ENCODE measurements at places on chromosomes 12 and 14. TPM values are rescaled to one million over a fixed set of nuclear protein-coding genes. Genes with fewer than 3 reads are reported as not detected.
A peak's percentile ranks its signal among the peaks of the same experiment; 100 is the strongest.

DNA sequence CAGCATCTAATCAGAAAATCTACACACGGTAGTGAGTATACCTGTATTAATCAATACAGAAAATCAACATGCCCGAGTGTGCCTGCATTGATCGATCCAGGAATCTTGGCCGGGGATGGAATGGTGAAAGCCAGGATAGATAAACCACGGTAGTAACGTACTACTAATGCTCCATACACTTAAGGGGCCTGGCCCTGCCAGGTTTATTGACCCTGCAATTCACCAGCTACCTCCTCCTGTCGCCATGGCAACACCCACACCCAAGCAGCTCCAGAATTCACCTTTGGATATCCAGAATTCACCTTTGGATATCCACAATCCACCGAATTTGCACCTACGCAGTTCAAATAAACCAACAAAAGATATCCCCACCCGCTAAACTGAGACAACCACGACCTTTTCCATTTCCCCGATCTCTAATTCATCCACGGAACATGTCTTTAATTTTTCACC is 14.8 kb upstream of the CALM1 start:
- DNase-seq = no peak

CPNE8 gene
- total RNA-seq = 6.1 TPM

RTL1 gene
- total RNA-seq = not detected

DNA sequence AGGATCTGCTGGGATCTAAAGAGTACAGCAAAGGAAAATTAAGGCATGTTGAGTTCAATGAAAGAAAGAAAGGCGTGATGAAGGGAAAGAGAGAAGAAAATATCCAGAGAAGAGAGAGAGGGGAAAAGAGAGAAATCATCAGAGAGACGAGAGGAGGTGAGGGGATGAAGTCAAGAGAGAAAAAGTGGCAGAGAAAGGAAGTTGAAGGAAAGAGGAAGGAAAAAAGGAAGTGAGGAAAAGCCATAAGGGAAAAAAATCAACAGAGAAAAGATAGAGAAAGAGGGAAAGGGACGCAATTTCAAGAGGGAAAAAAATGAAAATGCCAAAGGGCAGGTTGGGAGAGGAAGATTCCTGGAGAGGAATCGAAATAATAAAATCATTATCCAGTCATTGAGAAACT is 40.4 kb downstream of the LLPH start:
- DNase-seq = no peak

DNA sequence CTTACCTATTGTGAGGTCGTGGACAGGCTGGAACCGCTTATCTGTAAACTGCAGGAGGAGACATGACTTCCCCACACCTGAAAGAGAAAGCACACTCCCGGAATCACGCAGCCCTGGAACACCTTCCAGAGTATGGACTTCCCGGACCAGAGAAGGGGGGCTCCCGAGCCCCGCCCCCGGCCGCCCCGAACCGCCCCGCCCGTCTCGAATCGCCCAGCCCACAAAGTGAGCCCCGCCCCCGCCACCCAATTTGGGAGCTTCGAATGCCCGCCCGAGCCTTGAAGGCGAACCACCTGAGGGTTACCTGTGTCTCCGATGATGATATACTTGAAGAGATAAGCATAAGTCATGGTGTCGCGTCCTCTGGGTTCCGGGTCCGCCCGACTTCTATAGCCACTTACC is 235 bp downstream of the RAB2B start:
- DNase-seq = peak; percentile 93

FAR2 gene
- 3.3 TPM for total RNA-seq

C12orf54 gene
- total RNA-seq = not detected

- DNase-seq = no peak
Measured at GRCh38 chr14:92914087-92914656, 8.8 kb upstream of the CHGA start.

ARG2 gene
- 1.6 TPM for total RNA-seq

- DNase-seq = no peak
Measured at GRCh38 chr12:94862421-94862820, 141.1 kb downstream of the NDUFA12 start.

- no peak for DNase-seq
Measured at GRCh38 chr14:30108975-30109700, 181.5 kb upstream of the PRKD1 start.

RPS6KL1 gene
- total RNA-seq = 19.8 TPM

- no peak for DNase-seq
Measured at GRCh38 chr14:73402579-73402978, 55.8 kb downstream of the NUMB start.

- no peak for DNase-seq
Measured at GRCh38 chr12:10189653-10190052, 10.8 kb downstream of the TMEM52B start.

- no peak for DNase-seq
Measured at GRCh38 chr14:94598816-94599655, 13.2 kb upstream of the SERPINA3 start.

GRIN2B gene
- total RNA-seq = 0.16 TPM

GRCh38 chr12:109612975-109613502 is 39.4 kb downstream of the MVK start:
- DNase-seq = no peak
